ENCODE measurements at places on chromosomes 11 and 22.

DNA sequence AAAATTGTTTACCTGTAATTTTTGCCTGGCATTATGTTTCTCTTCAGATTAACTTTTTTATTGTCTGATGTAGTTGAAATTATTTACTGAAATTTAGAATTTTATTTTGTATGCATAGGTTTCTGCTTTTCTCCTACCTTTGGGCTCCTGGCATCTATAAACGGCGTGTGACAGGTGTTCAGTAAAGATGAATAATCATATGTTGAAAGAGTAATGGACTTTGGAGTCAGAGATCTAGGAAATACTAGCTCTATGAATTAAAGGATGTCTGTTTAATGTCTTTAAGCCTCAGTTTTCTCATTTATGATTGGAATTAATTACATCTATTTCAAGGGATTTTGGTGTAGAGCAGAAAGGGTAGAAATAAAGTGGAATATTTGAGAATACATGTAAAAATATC is 7.2 kb upstream of the ANGPTL5 start:
- DNase-seq, result no peak

GRCh38 chr11:99418927-99419720 is 398.4 kb downstream of the CNTN5 start:
- no peak for DNase-seq

GRCh38 chr22:50309601-50309991 is 2.1 kb upstream of the PLXNB2 start:
- DNase-seq, result no peak

DNA sequence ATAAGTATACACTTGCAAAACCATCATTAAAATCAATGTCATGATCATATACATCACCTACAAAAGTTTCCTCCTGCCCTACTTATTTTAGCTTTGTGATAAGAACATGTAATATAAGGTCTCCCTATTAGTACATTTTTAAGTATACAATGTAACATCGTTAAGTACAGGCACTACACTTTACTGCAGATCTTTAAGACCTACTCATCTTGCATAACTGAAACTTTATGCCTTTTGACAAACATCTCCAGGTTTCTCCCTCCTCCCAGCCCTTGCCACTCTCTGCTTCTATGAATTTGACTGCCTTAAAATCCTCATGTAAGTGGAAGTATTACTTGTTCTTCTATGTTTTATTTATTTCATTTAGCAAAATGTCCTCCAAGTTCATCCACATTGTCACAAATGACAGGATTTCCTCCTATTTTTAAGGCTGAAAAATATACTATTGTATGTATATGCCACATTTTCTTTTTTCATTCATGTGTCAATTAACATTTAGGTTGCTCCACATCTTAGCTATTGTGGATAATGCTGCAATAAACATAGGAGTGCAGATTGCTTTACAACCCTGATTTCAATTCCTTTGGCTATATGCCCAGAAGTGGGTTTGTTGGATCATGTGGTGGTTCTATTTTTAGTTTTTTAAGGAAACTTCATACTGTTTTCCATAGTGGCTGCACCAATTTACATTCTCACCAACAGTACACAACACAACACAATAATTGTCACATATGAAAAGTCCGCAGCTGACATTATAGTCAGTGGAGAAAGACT is 471.1 kb upstream of the ANO3 start:
- no peak for DNase-seq

DNA sequence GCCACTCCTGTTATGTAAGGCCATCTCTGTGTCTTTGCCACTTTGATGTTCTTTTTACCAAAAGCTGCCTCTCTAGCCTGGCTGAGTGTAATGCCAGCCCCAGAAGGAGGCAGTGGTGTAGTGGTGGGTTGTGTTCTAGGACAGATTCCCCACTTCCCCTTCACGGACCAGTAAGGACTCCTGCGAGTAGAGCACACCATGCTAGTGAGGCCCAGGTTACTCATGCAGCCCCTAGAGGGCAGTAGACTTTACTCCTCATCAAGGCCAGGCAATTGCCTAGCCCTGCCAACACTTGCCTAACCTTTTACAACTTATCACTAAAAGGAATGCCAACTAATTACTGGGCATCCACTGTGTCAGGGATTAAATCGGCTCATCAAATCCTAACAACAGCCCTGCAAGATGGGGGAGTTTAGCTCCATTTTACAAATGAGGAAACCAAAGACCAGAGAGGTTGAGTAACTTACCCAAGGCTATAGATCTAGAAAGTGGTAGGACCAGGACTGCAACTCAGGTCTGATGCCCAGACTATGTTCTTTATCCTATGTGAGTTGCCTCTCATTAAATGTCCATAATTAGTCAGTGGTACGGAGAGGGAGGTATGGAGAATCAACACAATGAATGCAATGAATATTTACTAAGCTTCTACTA is 75.3 kb downstream of the APIP start:
- peak; percentile 77 for DNase-seq

DNA sequence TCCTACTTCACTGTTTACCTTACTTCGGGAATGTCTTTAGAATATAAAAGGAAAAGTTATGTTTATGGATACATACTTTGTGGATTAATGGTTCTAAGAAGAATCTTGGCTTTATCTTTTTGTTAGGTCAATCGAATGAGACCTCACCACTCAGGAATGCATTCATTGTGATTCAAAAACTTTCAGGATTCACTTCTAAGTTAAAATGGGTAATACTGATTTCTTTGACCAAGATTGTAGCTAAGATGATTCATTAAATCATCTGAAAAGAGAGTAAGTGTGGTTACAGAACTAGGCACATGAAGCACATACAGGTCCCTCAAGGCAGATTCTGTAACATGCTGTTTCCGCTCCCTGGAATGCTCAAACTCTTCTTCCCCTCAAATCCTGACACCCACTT is 716.4 kb downstream of the KCNA4 start:
- DNase-seq, result no peak

DNA sequence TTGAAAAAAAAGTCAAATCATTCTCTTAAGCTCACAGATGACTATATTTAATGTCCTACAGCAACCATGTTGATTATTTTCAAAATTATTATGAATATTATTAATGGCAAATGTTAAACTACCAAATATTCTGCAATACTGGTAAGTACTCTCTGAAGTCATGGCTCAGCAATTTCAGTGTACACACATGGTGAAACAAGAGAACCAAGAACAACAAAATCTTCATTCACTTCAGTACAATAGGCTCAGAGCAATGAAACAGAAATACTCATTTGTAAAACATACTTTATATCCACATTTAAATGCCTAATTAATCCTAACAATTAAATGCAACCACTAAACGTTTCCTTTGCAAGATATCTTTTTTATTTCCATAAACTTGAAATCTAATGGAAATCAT is 347.2 kb downstream of the TTC28 start:
- DNase-seq, result no peak

- no peak for DNase-seq
Measured at GRCh38 chr11:64290352-64291261, 495 bp upstream of the KCNK4 start.

DNA sequence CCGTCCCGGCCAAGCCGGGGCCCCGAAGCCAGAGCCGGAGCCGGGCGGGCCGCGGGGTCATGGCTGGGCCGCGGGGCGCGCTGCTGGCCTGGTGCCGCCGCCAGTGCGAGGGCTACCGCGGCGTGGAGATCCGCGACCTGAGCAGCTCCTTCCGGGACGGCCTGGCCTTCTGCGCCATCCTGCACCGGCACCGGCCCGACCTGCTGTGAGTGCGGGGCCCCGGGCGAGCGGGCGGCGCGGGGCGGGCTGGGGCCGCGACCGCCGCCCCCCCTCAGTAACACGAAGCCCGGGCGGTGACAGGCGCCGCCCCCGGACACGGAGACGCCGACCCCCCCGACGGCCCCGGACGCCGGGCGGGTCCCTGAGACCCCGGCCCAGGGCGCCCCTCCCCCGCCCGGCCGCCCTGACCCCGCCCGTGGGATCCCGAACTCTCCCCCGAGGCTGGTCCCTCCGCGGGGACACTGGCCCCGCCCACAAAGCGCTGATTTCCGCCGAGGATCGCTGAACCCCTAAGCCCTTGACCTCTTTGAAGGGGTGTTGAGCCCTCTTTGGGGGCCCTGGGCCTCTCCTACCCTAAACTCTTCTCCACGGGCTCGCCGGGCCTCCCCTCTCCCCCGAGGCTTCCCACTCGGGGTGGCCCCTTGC is 389 bp downstream of the MICALL1 start:
- DNase-seq, result no peak

DNA sequence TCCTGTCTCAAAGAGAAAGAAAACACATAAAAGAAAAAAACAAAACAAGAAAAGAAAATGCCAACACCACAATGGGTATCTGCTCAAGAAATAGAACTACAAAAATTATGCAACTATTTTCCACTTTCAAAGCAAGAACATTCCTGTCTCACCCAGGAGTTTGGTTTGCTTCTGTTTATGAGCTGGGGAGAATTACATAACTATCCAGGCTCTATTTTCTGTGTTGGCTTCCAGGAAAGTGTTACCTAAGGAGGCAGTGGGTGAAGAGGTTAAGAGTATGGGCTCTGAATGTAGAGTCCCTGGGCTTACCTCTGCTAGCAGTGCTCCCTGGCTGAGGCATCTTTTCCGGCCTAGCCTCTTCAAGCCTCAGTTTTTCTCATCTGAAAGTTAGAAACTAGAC is 426.7 kb downstream of the MIAT start:
- DNase-seq, result no peak

- DNase-seq, result no peak
Measured at GRCh38 chr11:93844568-93844967, 5.8 kb downstream of the VSTM5 start.

DNA sequence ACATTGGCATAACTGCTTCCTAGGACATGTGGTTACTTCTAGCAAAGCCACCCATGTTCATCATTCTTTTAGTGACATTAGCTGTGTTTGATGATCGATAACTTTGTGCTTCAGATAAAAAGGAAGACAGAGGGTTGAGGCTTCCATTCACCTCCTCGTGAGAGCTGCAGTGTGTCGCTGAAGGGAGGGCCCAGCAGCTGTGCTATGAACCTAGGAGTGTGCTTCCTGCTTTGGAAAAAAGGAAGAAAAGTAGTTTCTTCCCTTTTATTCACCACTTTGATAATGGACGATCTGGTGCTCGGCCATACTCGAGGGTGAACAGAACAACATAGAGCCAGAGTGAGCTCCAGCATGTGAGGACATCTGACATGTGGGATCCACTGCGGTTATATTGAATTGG is 6.1 kb upstream of the RFPL2 start:
- DNase-seq, result no peak
